Stimulated activated CD8-positive, alpha-beta memory T cell treated with anti-CD3 and anti-CD28 coated beads, Interleukin-15, amount 100 ng/mL, for 4 hours (primary cell): ENCODE measurements at places on chromosomes 1 and 21.
A peak's percentile ranks its signal among the peaks of the same experiment; 100 is the strongest.

DNA sequence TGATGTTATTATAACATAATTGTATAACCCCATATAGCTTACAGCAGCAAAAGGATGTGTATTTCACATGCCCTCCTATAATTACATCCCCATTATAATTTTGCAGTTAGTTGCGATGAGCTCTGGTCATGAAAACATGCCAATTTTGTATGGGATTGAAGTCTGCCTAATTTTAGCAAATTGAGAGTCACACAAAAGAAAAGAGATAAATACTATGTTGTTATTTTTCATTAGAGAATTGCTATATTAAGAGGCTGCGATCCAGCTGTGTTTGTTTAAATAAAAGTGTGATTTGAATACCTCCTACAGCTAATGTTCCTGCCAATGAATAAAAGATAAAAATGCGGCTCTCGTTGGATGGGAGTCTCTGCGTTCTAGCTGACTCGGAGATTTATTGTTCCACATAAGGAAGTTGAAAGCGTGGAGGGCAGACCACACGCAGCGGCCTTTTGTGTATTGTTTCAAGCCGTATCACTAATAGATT lies 461.0 kb upstream of the NFIA start:
- DNase-seq = no peak

DNA sequence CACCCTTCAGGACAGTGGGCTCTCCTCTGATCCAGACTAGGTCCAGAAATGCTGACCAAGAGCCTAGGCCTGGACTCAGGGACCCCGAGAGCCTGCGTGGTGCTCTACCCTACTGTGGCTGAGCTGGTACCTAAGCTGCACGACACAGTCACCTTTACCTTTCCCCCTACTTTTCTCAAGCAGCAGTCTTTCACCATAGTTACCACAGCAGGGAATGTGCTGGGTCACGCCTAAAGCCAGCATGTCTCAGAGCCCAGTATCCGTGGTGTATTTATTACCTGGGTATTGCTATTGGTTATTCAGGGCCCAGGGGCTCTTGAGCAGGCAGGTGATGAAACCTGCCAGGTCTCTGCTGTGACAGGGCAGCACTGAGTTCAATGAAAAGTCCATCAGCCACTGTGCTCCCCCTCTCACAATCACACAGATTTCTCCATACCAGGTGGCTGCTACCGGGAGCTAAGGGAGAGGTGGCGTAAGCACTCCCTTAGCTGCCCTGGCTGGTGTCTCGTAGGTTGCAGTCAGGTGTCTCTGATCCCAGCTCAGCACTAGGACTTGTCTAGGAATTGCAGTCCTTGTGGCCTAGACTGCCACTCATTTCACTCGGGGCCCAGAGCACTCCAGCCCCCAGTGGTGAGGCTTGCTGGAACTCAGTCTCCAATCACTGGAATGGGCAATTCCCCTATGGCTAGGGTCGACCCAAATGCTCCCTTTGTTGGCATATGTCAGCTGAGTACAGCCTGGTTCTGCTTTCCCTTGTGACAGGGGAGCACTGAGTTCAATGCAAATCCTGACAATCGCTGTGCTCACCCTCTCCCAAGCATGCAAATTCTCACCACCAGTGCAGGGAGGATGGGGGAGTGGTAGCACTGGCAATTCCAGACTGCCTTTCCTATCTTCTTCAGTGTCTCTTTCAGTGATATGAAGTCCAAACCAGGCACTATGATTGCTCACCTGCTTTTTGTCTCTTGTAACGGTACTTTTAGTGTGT lies 128.7 kb downstream of the PHTF1 start:
- DNase-seq = no peak

- no peak for DNase-seq
Observed at GRCh38 chr21:34922479-34922878, 126.6 kb downstream of the RUNX1 start.

- no peak for DNase-seq
Observed at GRCh38 chr1:200128944-200129879, 101.7 kb downstream of the NR5A2 start.

DNA sequence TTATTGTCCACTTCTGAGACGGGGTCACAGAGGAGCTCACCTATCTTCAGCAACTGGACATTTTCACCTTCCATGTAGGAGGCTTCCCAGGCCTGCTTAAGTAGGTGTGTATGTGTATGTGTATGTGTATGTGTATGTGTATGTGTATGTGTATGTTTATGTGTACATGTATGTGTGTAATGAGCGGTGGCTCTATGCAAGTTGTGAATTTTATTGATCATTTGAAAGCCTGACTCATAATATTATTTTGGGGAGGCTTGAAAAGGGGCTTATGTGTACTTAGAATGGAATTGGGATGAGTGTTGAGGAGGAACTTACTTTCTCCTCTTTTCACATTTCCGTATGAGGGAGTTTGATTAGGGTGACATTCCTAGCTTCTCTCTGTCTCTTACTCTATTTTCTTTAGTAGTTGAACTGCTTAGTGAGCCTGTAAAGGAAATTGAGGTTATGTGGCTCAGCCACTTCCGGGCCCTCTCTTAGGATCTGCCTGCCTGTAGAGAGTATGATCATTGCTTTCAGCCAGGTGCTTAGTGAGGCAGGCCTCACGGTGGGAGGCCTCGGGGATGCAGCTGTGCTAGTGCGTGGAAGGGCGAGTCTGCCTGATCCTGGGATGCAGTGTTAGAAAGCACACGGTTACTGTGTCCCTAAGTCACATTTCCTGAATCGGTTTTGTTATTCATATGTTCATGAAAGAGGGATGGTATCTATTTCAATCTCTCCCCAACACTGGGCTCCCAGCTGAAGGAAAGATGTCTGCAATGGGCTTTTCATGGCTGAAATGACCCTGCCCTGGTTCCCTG lies 61.0 kb downstream of the IER5 start:
- peak; percentile 49 for DNase-seq

DNA sequence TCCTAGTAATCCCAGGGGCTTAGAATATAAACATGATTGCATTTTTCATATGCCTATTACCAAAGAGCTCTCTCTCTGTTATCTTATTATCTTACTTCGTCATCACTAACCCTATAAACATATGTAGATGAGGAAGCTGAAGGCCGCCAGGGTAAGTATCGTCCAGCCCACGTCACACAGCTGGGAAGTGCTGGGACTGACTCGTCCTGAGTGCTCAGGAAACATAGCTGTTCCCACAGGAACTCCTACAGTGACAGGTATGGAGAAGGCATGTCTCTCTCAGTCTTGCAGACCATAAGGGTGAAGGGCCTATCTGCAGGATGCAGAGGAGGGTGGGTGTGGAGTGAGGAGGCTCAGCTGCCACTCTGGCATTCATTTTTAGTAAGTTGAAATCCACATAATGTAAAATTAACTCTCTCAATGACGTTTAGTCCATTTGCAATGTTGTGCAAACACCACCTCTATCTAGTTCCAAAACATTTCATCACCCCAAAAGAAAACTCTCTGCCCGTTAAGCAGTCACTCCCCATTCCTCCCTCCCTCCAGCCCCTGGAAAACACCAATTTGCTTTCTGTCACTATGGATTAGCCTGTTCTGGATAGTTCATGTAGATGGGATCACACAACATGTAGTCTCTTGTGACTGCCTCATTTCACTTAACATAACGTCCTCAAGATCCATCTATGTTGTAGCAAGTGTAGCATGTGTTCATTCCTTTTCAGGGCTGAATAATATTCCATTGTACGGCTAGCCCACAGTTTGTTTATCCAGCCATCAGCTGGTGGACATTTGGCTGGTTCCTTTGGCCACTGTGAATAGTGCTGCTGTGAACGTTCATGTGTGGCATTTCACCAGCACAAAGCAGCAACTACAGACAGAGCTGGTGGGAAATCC lies 68.3 kb downstream of the TCP10L start:
- DNase-seq = no peak

GRCh38 chr1:75542818-75543570 lies 67.9 kb downstream of the SLC44A5 start:
- no peak for DNase-seq

GRCh38 chr1:176897350-176898236 lies 266.9 kb downstream of the ASTN1 start:
- no peak for DNase-seq

DNA sequence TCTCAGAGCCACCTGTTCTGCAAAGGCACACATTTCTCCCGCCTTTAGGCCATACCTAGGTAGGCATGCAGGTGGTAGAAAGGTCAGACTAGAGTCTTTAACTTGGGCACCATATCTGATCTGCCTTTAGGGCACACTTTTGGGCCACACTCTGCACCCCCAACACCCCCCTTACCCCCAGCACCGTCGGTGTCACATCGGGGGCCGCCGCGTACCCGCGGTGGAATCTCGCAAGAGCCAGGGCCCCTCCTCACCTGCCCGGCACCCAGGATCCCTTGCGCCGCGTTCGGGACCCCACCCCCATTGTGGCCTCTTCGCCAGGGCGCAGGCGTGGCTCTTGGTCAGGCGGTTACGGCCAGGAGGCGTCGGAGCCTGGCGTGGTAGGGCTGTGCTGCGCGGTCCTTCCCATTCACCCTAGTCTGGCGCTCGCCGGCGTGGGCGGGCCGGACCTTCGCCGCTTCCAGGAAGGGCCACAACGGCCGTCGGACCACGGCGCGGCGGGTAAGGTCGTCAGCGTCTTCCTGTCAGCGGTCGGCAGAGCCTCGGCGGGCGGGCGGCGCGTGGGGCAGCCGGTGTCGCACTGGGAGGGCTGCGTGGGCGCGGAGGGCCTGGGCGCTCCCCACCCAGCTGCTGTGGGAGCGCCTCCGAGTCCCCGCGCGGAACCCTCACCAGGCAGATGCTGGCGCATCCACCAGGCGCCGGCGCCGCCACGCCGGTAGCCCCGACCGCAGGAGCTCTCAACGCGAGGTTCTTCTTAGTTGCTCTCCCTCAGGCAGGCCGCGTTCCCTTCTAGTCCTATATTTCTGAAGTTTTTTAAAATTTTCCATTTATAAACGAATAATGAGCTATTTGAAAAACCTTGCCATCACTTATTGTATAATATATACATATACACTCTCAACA lies at the start of gene DNAH14:
DNAH14 (plus strand) TSS at position 341 of the 903 bp plus-strand sequence. CDS start 23,028 bp downstream, outside the sequence.
- DNase-seq = no peak

DNA sequence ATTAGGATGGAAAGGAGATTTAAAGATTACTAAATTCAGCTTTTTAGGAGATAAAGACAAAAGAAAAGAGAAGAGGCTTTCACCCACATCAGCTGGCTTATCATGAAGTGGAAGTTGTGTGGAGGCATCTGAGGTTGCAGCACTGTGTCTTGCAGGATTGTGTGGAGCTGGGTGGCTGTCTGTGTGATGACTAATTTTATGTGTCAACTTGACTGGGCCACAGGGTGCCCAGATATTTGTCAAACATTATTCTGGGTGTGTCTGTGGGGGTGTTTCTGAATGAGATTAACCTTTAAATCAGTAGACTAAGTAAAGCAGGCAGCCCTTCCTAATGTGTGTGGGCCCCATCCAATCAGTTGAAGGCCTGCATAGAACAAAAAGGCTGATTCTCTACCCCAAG lies 3.9 kb downstream of the KCNA10 start:
- DNase-seq = no peak

DNA sequence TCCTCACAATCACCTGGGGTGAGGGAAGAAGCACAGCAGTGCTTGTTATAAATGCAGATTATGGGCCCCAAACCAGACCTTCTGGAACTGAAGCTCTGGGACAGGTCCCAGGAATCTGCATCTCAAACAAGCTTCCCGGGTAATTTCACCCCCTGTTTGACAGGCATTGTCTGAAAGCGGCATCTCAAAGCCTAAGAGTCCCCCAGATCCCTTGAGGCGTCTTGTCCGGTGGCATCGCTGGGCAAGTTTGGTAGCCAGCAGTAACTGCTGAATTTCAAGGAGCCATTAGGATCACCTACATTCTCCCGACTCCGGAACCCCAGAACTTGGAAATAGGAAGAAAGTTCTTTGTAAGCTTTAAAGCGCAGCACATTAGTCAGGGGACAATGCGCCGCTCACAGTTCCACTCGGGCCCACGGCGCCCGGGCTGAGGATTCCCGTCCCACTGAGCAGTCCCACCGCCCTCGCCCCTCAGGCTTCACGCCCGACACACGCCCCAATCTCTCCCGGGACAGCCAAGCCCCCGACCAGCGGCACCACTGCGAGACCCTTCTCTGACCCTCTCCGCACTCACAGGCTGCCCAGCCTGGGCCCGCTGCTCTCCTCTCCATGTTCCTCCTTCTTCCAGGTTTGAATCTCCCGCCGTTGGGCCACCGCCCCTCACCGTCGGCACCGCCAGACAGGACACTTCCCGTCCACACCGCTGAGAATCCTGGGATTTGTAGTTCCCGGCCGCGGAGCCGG lies at the start of gene IQGAP3:
IQGAP3 (minus strand) TSS at position 647 of the 744 bp plus-strand sequence; CDS start at position 611, 36 bp downstream.
- peak; percentile 38 for DNase-seq

- no peak for DNase-seq
Observed at GRCh38 chr1:5755552-5756125, 236.6 kb downstream of the NPHP4 start.

GRCh38 chr1:22317231-22317919 lies 134.3 kb upstream of the ZBTB40 start:
- DNase-seq = no peak

- no peak for DNase-seq
Observed at GRCh38 chr1:230682274-230682673, 31.6 kb downstream of the AGT start.

GRCh38 chr1:33378976-33379375 lies 51.9 kb downstream of the PHC2 start:
- no peak for DNase-seq

DNA sequence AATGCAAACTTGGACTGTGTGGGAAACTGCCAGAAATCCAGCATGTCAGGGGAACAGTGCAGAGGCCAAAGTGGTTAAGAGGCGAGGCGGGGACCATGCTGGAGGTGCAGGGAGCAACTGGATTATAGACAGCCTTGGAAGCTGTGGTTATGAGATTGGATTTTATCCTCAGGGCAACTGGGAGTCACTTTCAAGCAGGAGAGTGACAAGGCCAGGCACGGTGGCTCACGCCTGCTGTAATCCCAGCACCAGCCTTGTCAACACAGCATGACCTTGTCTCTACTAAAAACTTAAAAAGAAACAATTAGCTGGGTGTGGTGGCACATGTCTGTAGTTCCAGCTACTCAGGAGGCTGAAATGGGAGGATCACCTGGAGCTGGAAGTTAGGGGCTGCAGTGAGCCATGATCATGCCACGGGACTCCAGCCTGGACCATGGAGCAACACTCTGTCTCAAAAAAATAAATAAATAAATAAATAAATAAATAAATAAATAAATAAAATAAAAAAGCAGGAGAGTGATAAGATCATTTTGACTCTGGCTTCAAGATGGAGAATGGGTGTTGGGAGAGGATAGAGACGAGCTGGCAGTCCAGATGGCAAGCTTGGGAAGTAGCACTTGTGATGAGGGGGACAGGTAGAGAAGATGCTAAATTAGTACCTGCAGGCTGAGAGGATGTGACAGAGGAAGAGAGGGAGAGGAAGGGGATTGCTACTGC lies 3.5 kb downstream of the HAPLN2 start:
- no peak for DNase-seq

GRCh38 chr1:41646186-41646585 lies 161.7 kb upstream of the EDN2 start:
- DNase-seq = no peak
